ENCODE measurements at places on chromosomes 4 and X.

GRCh38 chrX:132677233-132677716, 188.4 kb upstream of the MBNL3 start:
- DNase-seq = no peak

DNA sequence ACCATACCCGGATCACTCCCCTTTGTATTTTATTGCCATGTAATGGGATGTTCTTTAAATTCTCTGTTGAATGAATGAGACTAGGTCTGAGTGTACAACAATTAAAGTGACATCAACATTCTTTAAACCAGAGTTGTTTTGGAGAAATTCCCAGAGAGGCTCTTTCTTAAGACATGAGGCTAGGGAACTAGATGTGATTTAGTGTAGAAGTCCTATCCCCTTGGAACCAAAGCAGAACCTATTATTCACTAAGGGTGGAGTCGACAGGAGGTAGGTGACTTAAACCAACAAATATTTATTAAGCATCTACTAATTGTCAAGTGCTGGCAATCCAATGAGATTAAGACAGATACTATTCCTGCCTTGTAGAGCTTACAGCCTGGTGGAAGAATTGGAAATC, 1.7 kb downstream of the EIF1AX start:
- DNase-seq = no peak

- DNase-seq = no peak
Observed at GRCh38 chrX:153669174-153669890, 4.3 kb downstream of the PNCK start.

DNA sequence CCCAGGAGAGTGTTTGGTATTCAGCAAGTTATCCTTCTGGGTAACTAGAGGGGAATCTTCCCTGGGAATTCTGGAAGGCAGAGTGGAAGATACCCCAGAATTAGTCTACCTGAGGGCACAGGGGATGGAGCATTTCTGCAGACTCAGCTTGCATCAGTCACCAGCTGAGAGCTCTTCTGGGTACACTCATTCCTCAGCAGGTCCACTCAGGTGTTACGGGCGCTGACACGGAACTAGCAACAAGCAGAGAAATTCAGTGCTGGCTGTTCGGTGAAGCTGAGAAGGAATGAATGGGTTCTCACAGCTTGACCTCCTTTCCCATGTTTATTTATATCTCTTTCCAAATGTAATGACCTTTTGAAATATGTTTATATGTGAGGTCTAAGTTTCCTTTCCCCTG, 106.0 kb upstream of the PNPLA4 start:
- DNase-seq = no peak

Data from cortex of kidney (tissue), 1 donor.